ENCODE measurements at places on chromosomes 1 and 21.

- DNase-seq: no peak
Observed at GRCh38 chr21:34907461-34908418, 141.4 kb downstream of the RUNX1 start.

GRCh38 chr1:160605205-160605604 lies 25.9 kb upstream of the CD84 start:
- DNase-seq: no peak

GRCh38 chr1:162629651-162630050 lies 2.6 kb upstream of the DDR2 start:
- no peak for DNase-seq

DNA sequence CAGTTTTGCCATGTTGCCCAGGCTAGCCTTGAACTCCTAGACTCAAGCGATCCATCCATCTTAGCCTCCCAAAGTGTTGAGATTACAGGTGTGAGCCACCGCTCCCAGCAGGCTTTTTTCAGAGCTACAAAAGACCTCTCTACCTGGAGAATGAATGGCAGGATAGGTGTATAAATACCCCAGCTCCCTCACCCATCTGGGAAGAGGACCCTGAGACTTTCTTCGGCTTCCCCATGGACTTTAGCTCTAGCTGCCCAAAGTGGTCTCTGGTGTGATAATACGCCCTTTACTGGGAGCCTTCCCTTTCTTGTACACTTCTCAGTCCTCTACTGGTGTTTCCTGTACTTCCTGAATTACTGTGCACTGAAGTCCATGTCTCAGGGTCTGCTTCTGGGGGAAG lies 60.6 kb downstream of the PTP4A2 start:
- no peak for DNase-seq

DNA sequence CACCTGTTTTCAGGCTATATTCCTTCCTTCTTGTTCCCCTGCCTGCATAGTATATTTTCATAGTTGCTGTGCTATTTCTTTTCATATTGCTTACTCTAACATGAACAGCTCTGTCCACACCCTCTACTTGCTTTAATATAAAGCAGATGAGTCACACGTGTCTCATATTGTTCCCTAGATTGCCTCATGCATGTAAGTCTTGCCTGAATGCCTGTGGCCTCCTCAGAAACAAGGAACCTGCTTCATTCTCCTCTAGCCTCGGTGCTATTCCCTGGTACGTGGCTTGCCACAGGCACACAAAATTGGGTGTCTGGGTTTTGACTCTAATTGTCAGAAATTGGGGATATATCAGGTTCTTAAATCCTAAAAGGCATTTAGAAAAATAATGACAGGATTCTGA lies 16.5 kb upstream of the PKP1 start:
- no peak for DNase-seq

- no peak for DNase-seq
Observed at GRCh38 chr1:218617986-218618385, 272.9 kb downstream of the TGFB2 start.

- no peak for DNase-seq
Observed at GRCh38 chr1:151523326-151523725, 12.1 kb downstream of the CGN start.

- no peak for DNase-seq
Observed at GRCh38 chr1:38585460-38585859, 274.1 kb downstream of the RRAGC start.

GRCh38 chr1:7574121-7575040 lies 196.7 kb upstream of the VAMP3 start:
- no peak for DNase-seq

DNA sequence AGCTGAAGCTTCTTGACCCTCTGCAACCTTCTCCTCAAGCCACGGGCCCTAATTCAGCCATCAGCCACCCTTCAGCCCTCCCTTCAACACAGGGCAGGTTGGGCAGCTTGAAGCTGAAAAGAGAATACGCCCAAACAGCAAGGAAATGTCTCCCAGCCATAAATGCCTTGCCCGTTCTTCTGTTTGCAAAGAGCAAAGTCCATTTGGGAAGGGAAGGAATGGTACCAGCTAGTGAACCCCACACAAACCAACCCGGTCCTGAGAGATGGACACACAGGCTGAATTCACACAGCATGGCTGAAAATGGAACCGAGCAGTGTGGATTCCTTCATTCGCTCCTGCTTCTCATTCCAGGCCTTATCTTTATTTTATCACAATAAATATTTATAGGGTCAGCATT lies 11.5 kb downstream of the PLEKHA6 start:
- DNase-seq: no peak

- DNase-seq: no peak
Observed at GRCh38 chr1:160365325-160365724, 1.5 kb upstream of the NHLH1 start.

- no peak for DNase-seq
Observed at GRCh38 chr1:218339267-218339831, 5.8 kb upstream of the TGFB2 start.

GRCh38 chr1:226731257-226731893 lies 7.7 kb downstream of the ITPKB start:
- DNase-seq: no peak

GRCh38 chr1:109776911-109777310 lies 13.2 kb upstream of the EPS8L3 start:
- DNase-seq: peak; percentile 20

GRCh38 chr21:45886610-45887026 lies 95.0 kb upstream of the COL6A1 start:
- DNase-seq: no peak

- no peak for DNase-seq
Observed at GRCh38 chr1:229410370-229410691, 23.6 kb downstream of the ACTA1 start.

All from esophagus squamous epithelium (tissue), 5 donors.